Activated CD4-positive, alpha-beta memory T cell treated with anti-CD3 and anti-CD28 coated beads for 36 hours (primary cell): ENCODE measurements at places on chromosomes 12 and 14. TPM values are rescaled to one million over a fixed set of nuclear protein-coding genes. Genes with fewer than 3 reads are reported as not detected.

AGAP2 gene
- 32.4 TPM for total RNA-seq

RNASE1 gene
- total RNA-seq: not detected

PRICKLE1 gene
- total RNA-seq: not detected

SLC38A4 gene
- total RNA-seq: not detected

LMNTD1 gene
- total RNA-seq: not detected

CKB gene
- 5.9 TPM for total RNA-seq

DTX1 gene
- 12.4 TPM for total RNA-seq

MORN3 gene
- total RNA-seq: 3.7 TPM

TSPAN9 gene
- 1.2 TPM for total RNA-seq

AKAP3 gene
- total RNA-seq: 3.1 TPM

- H3K4me1 ChIP-seq: no peaks in the 10 kb centered on the region
- no peak overlapping the region for H3K27ac ChIP-seq
- no peaks in the 10 kb centered on the region for H3K27me3 ChIP-seq
- H3K36me3 ChIP-seq: peaks cover 20% of the 10 kb centered on the region
- no peak overlapping the region for H3K4me3 ChIP-seq
These were observed 12.6 kb upstream of the AMN start for GRCh38 chr14:102909911-102910310.

GRCh38 chr14:64119500-64119899 is 174.7 kb downstream of the ESR2 start:
- peak; percentile 24 for DNase-seq
- no peaks in the 10 kb centered on the region for H3K27me3 ChIP-seq
- H3K4me3 ChIP-seq: no peak overlapping the region
- peaks cover 24% of the 10 kb centered on the region for H3K36me3 ChIP-seq
- H3K4me1 ChIP-seq: peaks cover 16% of the 10 kb centered on the region
- peak overlapping the region; percentile 47 for H3K27ac ChIP-seq

- H3K4me3 ChIP-seq: no peak overlapping the region
- no peaks in the 10 kb centered on the region for H3K27me3 ChIP-seq
- no peak for DNase-seq
- H3K4me1 ChIP-seq: no peaks in the 10 kb centered on the region
These were observed 254.4 kb downstream of the DAD1 start for GRCh38 chr14:22334627-22335026.

DNA sequence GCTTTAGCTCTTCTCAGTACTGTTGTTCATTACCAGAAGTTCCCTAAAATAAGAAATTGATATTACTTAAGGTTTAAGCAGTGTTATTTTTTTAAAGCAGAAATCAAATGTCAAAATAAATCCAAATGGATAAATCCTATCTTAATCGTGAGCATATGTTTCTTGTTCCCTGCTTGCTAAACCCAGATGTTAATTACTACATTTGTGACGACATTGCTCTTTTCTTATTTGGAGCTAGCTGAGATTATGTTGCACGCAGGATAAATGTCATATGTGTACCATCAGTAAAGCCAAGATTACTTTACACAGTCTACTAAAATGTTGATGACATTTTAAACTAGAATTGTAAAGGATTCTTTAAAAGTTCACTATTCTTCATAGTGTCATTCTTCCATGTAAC is 157.5 kb downstream of the PLCZ1 start:
- DNase-seq: no peak
- H3K27ac ChIP-seq: no peak overlapping the region
- H3K36me3 ChIP-seq: no peaks in the 10 kb centered on the region
- H3K27me3 ChIP-seq: no peaks in the 10 kb centered on the region

DNA sequence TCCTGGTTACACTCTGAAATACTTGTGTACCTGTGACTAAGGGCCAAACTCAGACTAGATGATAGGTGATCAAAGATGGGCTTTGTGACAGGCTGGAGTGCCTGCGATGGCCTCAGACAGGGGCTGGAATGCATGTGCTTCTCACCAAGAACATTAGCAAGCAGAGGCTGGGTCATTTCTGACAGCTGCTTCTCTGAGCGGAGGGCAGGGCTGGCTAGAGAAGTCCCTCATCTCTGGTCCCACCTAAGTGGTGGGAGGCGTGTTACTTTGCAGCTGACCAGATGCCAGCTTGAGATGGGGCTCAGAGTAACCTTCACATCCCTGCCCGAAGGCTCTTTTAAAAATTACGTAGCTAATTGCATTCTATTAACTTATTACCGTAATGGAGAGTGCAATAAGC is 106.8 kb upstream of the RTL1 start:
- H3K27me3 ChIP-seq: peaks cover 15% of the 10 kb centered on the region
- no peak overlapping the region for H3K4me3 ChIP-seq
- no peaks in the 10 kb centered on the region for H3K36me3 ChIP-seq
- no peak for DNase-seq
- no peaks in the 10 kb centered on the region for H3K4me1 ChIP-seq

DNA sequence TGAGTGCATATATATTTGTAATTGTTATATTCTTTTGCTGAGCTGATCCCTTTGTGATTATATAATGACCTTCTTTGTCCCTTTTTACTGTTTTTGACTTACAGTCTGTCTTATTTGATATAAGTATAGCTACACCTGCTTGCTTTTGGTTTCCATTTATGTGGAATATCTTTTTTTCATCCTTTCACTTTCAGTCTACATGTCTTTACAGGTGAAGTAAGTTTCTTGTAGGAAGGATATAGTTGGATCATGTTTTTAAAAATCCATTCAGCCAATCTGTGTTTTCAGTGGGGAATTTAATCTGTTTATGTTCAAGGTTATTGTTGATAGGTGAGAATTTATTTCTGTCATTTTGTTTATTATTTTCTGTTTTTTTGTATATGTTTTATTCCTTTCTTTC is 12.1 kb downstream of the GZMH start:
- H3K27me3 ChIP-seq: peaks cover 9% of the 10 kb centered on the region
- no peak for DNase-seq
- no peak overlapping the region for H3K4me3 ChIP-seq
- H3K36me3 ChIP-seq: peaks cover 8% of the 10 kb centered on the region
- no peaks in the 10 kb centered on the region for H3K4me1 ChIP-seq

DNA sequence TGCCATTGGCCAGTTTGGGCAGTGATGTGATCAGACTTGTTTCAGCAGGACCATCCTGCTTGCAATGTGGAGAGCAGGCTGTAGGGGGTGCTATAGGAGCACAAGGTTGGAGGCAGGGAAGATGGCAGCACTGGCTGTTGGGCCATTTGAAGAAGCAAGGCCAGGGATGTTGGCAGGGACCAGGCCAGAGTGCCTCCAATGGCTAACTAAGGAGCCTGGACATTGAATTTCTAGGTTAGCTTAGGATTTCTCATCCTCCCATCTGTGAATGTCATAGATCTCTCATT is 23.5 kb downstream of the FGF23 start:
- H3K27ac ChIP-seq: no peak overlapping the region
- no peak overlapping the region for H3K4me3 ChIP-seq
- peaks cover 14% of the 10 kb centered on the region for H3K36me3 ChIP-seq

GRCh38 chr14:98622208-98623051 is 649.6 kb downstream of the BCL11B start:
- no peaks in the 10 kb centered on the region for H3K4me1 ChIP-seq
- no peaks in the 10 kb centered on the region for H3K36me3 ChIP-seq

DNA sequence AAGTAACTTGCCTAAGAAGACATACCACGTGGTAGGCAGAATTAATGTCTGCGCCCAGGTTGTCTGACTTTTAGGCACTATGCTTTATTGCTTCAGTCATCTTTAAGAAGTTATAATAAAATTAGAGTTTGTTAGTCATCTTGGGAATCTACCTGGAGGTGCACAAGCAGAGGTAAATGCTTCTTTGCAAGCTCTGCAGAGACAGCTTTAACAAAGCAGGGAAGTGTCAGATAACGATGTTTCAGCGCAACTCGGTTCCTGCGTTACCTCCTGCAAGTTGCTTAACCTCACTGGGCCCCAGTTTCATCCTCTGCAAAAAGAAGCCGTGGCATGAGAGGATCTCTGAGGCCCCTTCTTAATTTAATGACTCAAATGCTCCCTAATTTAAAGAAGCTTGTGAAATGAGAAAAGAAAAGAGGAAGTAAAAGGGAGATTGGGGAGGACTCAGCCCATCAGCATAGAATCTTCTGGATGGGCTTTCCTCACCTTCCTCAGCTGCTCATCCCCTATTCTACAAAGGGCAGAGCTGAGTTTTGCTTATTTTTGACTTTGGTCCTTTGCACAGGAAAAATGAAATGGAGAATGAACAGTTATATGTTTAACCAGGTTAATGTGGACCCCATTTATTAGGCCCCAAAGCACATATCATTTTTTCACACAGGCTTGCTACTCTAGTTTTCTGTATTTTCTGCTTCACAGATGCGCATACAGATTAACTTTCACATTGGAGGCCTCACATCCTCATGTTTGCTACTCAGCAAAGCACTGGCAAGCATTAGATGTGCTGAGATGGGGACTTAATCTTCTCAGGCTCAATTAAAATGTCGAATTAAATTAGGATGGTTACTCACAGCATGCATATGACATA is 5.1 kb downstream of the ARHGDIB start:
- DNase-seq: peak; percentile 60
- H3K4me1 ChIP-seq: peaks cover 46% of the 10 kb centered on the region
- peaks cover 28% of the 10 kb centered on the region for H3K36me3 ChIP-seq

GRCh38 chr12:5333096-5333495 is 98.8 kb upstream of the NTF3 start:
- no peaks in the 10 kb centered on the region for H3K27me3 ChIP-seq
- H3K27ac ChIP-seq: no peak overlapping the region
- no peaks in the 10 kb centered on the region for H3K36me3 ChIP-seq
- H3K4me1 ChIP-seq: no peaks in the 10 kb centered on the region
- no peak overlapping the region for H3K4me3 ChIP-seq

- no peak overlapping the region for H3K4me3 ChIP-seq
- no peak for DNase-seq
These were observed 25.1 kb upstream of the ANO2 start for GRCh38 chr12:5969974-5970690.

DNA sequence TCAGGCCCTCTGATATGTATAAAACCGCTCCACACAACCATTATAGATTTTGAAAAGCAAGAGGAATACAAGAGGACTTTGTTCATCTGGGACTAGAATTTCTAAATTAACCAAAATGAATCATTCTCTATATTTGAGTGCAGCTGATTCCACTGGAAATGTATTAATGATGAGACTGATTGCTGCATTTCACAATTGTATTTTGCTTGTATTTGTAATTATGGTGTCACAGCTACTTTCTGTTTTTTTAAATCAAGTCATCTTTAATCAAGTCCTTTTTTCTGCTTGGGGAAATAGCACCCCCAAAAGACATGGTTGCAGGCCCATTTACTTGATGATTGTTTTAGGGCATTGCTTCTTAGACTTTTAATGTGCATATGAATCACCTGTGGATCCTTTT is 162.4 kb downstream of the KICS2 start:
- DNase-seq: no peak
- H3K36me3 ChIP-seq: no peaks in the 10 kb centered on the region
- no peak overlapping the region for H3K27ac ChIP-seq
- H3K4me3 ChIP-seq: no peak overlapping the region

DNA sequence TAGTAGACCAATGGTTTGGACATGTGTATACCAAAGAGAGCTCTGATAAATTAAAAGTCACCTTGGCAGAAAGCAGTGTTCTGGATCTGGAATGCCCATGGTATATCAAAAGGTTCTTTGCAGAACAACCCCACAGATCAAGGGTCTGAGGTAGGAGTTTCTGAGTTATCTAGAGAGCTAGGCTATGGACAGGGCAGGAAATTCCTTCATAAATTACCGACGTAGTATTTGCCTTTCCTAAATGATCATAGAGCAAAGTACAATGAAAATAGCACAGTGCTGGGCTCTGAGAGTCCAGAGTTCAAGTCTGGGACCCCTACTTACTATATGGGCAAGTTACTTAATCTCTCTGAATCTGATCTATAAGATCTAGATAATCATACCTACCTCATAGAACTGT is 35.3 kb upstream of the PELI2 start:
- H3K4me1 ChIP-seq: no peaks in the 10 kb centered on the region
- H3K4me3 ChIP-seq: no peak overlapping the region
- no peak overlapping the region for H3K27ac ChIP-seq
- DNase-seq: no peak
- no peaks in the 10 kb centered on the region for H3K36me3 ChIP-seq

DNA sequence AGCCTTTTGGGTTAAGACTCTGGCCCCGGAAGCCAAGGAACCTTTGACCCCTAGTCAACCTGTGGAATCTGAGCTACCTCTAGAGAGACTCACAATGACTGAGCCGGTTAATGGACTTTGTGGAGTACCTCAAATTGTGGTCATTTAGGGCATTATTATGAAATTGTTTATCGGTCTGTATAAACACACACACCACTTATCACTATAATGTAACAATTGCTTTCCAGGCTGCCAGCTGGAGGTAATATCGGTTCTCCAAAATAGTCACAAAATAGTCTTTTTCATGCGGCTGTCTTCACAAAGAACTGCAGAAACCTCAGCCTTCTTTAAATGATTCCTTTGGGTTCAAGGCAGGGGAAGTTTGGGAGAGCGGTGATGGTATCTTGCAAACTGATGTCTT is 144.2 kb downstream of the DACT1 start:
- H3K27me3 ChIP-seq: no peaks in the 10 kb centered on the region
- H3K4me1 ChIP-seq: no peaks in the 10 kb centered on the region
- no peak overlapping the region for H3K27ac ChIP-seq
- H3K36me3 ChIP-seq: no peaks in the 10 kb centered on the region
- DNase-seq: no peak

GRCh38 chr14:65255583-65256461 is 153.5 kb upstream of the MAX start:
- H3K27me3 ChIP-seq: no peaks in the 10 kb centered on the region
- H3K36me3 ChIP-seq: peaks cover 2% of the 10 kb centered on the region
- DNase-seq: no peak

DNA sequence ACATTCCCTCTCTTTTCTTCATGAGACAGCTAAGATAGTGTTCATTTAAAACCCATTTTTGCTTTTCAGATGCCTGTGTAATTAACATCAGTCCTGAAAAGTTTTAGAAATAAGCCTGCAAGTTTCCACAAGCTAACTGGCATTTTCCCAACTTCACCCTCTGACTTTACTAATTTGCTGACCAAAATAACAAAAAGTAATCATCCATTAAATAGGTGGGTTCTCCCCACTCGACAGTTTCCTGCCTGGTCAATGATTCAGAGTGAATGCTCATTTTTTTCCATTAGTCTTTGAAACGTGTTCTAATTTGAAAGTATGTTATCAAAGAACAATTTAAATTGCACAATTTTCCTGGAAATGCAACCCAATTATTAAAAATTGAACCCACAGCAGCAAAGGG is 23.6 kb downstream of the NELL2 start:
- H3K4me3 ChIP-seq: peak overlapping the region; percentile 2
- H3K36me3 ChIP-seq: peaks cover 3% of the 10 kb centered on the region
- DNase-seq: no peak
- H3K4me1 ChIP-seq: peaks cover 82% of the 10 kb centered on the region
- H3K27me3 ChIP-seq: no peaks in the 10 kb centered on the region
- H3K27ac ChIP-seq: peak overlapping the region; percentile 86

DNA sequence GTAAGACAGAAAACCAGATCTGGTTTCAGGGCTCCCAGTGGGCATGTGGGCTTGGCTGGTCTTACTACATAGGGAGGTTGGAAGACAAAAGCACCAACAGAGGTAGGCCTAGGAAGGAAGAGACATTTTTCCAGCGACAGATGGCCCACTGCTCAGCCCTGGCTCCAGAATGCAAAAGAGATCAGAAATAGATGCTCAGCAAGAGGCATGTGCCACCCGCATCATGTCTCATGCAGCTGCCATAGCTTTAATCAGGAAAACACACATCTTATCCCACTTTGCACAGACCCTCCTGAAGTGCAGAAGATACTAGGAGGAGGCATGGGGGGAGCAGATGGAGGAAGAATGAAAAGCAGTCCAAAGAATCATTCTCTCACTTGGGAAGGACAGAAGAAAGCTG is 25.3 kb downstream of the VASH1 start:
- no peaks in the 10 kb centered on the region for H3K27me3 ChIP-seq
- no peak for DNase-seq
- H3K4me3 ChIP-seq: no peak overlapping the region
- no peak overlapping the region for H3K27ac ChIP-seq
- peaks cover 31% of the 10 kb centered on the region for H3K4me1 ChIP-seq
